ENCODE measurements at places on chromosomes 13 and 19.

DNA sequence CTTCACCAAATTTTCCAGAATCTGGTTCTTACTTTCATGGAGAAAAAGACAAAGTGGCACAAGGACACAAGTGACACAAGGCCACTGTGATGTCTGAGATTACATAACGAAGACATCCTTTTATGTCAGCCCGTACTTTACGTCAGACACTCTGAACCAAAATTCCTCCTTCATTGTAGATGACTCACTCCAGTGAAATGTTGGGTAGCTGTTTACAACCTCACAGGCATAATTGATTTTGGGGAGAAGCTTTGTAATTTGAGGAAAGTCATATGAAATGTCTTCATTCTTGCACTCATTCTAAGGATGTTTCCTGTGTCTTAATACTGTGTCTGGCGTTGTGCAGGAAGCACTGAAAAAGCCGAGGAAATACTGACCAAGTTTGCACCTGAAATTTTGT, 20.0 kb upstream of the LGALS14 start:
- DNase-seq: no peak

DNA sequence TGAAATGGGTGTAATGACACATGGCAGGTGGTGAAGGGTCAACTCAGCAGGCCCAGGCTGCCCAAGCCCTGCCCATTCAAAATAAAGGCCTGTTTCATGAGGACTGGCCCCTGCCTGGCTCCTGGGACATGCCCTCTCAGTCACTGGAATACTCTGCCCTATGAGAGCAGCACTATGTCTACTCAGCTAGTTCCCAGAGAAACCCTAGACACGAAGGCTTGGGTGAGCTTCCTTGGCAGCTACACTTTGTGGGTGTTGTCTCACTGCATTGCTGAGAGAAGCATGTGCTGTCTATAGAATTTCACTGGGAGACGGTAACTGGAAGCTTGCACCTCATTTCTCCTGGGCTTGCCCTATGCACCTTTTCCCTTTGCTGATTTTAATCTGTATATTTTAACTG, 752.8 kb downstream of the LIG4 start:
- no peak for DNase-seq

GRCh38 chr19:10639836-10640235, 14.3 kb upstream of the ILF3 start:
- no peak for DNase-seq

GRCh38 chr19:33687481-33688170, 65.9 kb downstream of the CHST8 start:
- DNase-seq: no peak

DNA sequence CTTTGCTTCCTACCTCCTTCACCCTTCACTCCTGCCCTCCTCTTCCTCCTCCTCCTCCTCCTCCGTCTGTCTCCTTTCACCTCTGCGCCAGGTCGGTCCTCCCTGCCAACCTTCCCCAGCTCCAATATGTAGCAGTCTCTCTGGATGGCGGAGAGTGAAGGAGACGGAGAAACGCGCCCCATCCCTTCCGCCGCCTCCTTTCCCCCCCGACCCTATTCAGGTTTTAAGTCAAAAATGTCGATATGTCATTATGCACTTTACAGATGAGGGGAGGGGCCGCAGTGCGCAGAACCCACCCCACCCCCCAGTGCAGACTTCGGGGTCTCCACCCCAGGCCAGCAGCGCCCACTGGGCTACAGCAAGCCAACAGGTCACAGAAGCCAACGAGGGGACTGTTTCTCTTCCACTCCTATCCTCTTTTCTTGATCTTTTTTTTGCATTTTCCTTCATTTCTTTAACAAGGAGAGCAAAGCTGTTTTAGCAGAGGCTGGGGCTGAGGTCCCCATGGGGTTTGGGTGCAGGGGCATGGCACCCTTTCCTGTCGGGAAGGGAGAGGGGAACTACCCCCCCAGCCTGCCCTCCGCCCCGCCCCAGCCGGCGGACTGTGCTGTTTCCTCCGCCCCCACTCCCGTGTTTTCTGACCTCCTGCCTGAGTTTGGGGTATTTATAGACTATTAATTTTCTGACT, 9.2 kb downstream of the MIDN start:
- DNase-seq: no peak

- no peak for DNase-seq
These were observed 49.4 kb downstream of the SERP2 start for GRCh38 chr13:44422755-44423643.

GRCh38 chr19:2305452-2306280, 2.3 kb downstream of the LINGO3 start:
- DNase-seq: no peak

- no peak for DNase-seq
These were observed 55.6 kb upstream of the F7 start for GRCh38 chr13:113049981-113050380.

- DNase-seq: no peak
These were observed 192.4 kb downstream of the NUFIP1 start for GRCh38 chr13:44796597-44797490.
